ENCODE measurements at places on chromosomes 4 and X. TPM values are rescaled to one million over a fixed set of nuclear protein-coding genes. Genes with fewer than 3 reads are reported as not detected.
A peak's percentile ranks its signal among the peaks of the same experiment; 100 is the strongest.

DNA sequence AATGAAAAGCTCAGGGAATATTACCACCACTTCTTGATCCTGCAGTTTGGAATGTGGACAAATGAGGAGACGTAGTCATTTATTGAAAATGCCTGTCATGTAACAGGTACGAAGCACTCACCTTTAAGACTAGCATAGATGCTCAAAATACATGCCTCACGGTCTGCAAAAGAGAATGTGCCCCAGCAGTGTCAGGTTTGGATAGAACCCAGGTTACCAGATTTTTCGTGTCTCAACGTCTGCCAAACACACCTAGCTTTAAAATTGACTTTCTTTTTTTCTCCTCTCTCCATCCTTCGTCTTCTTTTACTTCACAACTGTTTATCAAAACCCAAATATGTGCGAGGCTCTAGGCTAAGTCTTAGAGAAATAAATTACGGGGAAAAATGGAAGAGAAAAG is 606.8 kb upstream of the ATOH1 start:
- no peaks in the 10 kb centered on the region for H3K4me1 ChIP-seq
- no peak overlapping the region for H3K4me3 ChIP-seq
- no peak overlapping the region for H3K27ac ChIP-seq

DNA sequence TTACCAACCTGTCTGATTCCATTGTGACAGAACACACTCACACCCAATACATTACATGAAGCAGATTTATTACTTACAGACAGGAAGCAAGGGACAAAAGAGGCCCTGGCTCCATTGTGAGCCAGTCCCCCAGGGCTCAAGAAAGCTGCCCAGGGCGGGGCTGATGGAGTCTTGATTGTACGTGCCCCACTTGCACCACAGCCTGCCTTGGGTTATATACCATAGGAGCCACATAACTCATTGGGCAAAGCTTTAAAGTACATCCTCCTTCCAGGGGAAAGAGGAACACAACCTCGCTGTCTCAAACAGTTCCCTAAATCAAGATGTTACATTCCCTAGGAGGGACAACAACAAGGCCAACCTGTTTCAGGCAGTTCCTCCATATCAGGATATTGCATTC is 3.4 kb upstream of the ZRSR2 start:
- H3K4me1 ChIP-seq = peaks cover 13% of the 10 kb centered on the region
- no peak for DNase-seq
- peaks cover 14% of the 10 kb centered on the region for H3K36me3 ChIP-seq
- H3K27ac ChIP-seq = no peak overlapping the region
- no peaks in the 10 kb centered on the region for H3K27me3 ChIP-seq
- no peak overlapping the region for H3K4me3 ChIP-seq

GRCh38 chrX:38881727-38882126 is 80.5 kb downstream of the MID1IP1 start:
- peaks cover 9% of the 10 kb centered on the region for H3K4me1 ChIP-seq
- peaks cover 1% of the 10 kb centered on the region for H3K36me3 ChIP-seq
- no peak for DNase-seq
- no peak overlapping the region for H3K27ac ChIP-seq

DNA sequence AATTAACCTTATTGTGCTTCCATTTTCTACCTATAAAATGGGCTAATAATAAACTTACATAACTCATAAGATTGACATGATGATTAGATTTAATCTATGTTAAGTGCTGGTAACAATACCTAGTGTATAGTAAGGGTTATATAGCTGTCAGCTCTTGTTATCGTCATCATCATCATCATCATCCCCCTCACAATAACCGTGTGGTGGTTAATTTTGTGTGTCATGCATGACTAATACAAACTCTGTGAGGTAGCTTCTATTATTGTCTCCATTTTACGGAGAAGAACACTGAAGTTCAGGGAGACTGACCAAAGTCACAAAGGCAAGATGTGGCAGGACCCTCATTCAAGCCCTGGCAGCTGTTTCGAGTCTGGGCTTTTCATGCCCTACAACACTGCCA is 211.3 kb downstream of the PALLD start:
- no peak overlapping the region for H3K4me3 ChIP-seq
- DNase-seq = no peak
- no peak overlapping the region for H3K27ac ChIP-seq
- H3K36me3 ChIP-seq = no peaks in the 10 kb centered on the region
- peaks cover 3% of the 10 kb centered on the region for H3K27me3 ChIP-seq

GRCh38 chr4:53547983-53548382 is 43.3 kb downstream of the LNX1 start:
- no peak overlapping the region for H3K4me3 ChIP-seq
- no peaks in the 10 kb centered on the region for H3K36me3 ChIP-seq
- no peak for DNase-seq
- H3K4me1 ChIP-seq = no peaks in the 10 kb centered on the region
- peaks cover 27% of the 10 kb centered on the region for H3K27me3 ChIP-seq

- DNase-seq = no peak
- no peaks in the 10 kb centered on the region for H3K4me1 ChIP-seq
These were observed 1018.4 kb upstream of the TENM3 start for GRCh38 chr4:181224852-181225251.

DNA sequence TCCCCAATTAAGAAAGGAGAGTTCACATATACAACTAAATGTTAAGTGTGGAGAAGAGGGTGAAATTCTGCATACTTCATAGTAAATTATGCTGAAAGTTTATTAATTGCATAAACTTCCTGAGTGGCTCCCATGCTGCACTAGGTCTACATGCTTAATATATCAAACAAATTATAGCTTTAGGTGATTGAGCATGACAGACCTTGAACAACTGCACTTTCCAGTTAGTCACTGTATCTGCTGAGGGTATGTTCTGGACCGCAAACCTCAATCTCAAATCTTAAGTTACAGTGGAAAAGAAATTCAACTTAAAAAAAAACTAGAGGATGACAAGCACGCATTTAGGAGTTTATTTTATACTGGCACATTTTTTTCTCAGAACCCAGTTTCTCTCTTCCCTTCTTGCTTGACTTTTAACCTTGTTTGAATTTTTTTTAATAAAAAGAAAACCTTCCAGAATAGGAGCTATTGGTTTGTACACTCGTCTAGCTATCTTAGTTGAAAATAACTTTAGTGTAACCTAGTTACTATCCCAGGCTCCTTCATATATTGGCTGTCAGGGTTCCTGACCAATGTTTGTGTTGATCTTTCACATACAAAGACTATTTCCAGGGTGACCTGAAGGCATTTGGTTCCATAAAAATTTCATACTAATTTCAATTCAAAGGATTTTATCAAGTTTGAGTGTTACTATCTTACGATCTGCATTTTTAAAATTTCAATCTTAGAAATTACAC is 10.2 kb upstream of the FAM120C start:
- H3K27ac ChIP-seq = no peak overlapping the region
- H3K4me1 ChIP-seq = no peaks in the 10 kb centered on the region
- peaks cover 3% of the 10 kb centered on the region for H3K36me3 ChIP-seq
- no peak for DNase-seq
- no peak overlapping the region for H3K4me3 ChIP-seq

GRCh38 chr4:15956179-15956850 is 6.7 kb downstream of the FGFBP2 start:
- H3K27ac ChIP-seq = no peak overlapping the region
- DNase-seq = peak; percentile 89

DNA sequence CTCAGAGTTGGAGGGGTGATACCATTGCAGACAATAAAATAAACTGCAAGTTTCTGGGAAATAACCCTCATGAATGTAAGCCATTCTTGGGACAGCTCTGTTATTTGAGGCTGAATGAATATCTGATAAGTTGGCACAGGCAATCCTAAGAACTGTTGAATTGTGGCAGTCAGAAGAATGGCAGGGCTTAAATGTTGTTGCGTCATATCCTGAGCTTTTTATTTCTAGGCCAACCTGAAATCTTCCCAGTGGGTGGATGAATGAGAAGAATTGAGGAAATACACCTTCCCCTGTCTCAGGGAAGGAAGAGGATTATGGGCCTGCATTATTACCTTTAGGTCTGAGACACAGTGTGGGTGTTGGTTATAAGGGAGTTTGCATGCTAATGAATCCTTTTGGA is 64.4 kb upstream of the C4orf54 start:
- DNase-seq = no peak
- no peak overlapping the region for H3K27ac ChIP-seq
- no peaks in the 10 kb centered on the region for H3K4me1 ChIP-seq
- H3K36me3 ChIP-seq = no peaks in the 10 kb centered on the region

- H3K4me1 ChIP-seq = peaks cover 80% of the 10 kb centered on the region
- H3K36me3 ChIP-seq = peaks cover 33% of the 10 kb centered on the region
- H3K27me3 ChIP-seq = no peaks in the 10 kb centered on the region
- no peak for DNase-seq
- H3K27ac ChIP-seq = peak overlapping the region; percentile 98
These were observed 867 bp downstream of the TIFA start for GRCh38 chr4:112284662-112285411.

GRCh38 chrX:31213941-31214340 is 142.1 kb upstream of the FTHL17 start:
- no peaks in the 10 kb centered on the region for H3K36me3 ChIP-seq
- H3K4me3 ChIP-seq = no peak overlapping the region
- H3K27me3 ChIP-seq = no peaks in the 10 kb centered on the region
- DNase-seq = no peak
- no peak overlapping the region for H3K27ac ChIP-seq
- H3K4me1 ChIP-seq = no peaks in the 10 kb centered on the region

GRCh38 chrX:123230798-123231197 is 46.7 kb downstream of the GRIA3 start:
- no peak overlapping the region for H3K27ac ChIP-seq
- DNase-seq = no peak
- H3K4me1 ChIP-seq = no peaks in the 10 kb centered on the region
- no peak overlapping the region for H3K4me3 ChIP-seq
- no peaks in the 10 kb centered on the region for H3K36me3 ChIP-seq
- H3K27me3 ChIP-seq = no peaks in the 10 kb centered on the region

DNA sequence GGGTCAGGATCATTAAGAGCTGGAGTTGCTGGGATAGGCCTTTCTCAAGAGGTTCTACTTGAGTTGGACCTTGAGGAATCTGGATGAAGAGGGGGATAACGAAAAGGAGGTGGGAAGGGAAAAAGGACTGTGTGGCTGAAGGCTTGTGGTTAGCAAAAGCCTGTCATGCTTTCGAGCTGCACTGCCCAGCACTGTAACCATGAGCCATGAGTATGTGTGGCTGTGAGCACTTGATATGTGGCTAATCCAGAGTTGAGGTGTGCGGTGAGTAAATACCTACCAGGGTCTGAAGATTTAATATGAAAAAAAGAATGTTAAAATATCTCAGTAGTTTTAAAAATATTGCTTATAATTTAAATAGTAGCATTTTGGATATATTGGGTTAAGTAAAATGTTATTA is 11.4 kb downstream of the TMEM165 start:
- no peak overlapping the region for H3K27ac ChIP-seq
- no peaks in the 10 kb centered on the region for H3K27me3 ChIP-seq
- H3K36me3 ChIP-seq = peaks cover 41% of the 10 kb centered on the region

GRCh38 chrX:96425200-96425599 is 259.4 kb upstream of the DIAPH2 start:
- no peak overlapping the region for H3K27ac ChIP-seq
- no peaks in the 10 kb centered on the region for H3K27me3 ChIP-seq
- H3K36me3 ChIP-seq = no peaks in the 10 kb centered on the region
- H3K4me3 ChIP-seq = no peak overlapping the region
- no peaks in the 10 kb centered on the region for H3K4me1 ChIP-seq

DNA sequence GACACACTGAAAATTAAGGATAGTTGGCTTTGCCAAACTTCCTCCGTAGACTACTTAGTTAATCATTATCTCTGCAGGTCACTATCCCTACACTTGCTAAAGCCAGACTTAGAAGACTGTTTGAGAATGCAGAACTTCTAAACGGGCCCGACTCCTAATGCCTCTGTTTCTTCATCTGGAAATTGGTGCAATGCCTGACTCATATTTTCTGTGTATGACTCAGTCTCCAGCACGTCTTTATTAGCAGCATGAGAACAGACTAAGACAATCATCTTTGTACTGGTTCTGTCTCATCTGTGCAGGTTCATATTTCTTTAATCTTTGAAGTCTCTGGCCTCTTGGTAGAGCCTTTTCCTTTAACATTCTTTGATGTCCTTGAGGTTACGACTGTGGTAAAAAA is 411.9 kb upstream of the ACTRT1 start:
- DNase-seq = no peak
- H3K4me3 ChIP-seq = no peak overlapping the region
- no peaks in the 10 kb centered on the region for H3K4me1 ChIP-seq
- H3K27ac ChIP-seq = no peak overlapping the region

Gene MAGEB10
- not detected for total RNA-seq

Gene RPA4
- 0.52 TPM for total RNA-seq

Gene FAAH2
- total RNA-seq = 2.2 TPM

Gene HSFX3
- total RNA-seq = 0.29 TPM

Gene SYNPO2
- 0.89 TPM for total RNA-seq

Gene ANXA3
- 0.41 TPM for total RNA-seq

Gene PABPC1L2B
- not detected for total RNA-seq

Gene TRMT2B
- total RNA-seq = 21.0 TPM

Measured in activated CD8-positive, alpha-beta memory T cell treated with anti-CD3 and anti-CD28 coated beads, Interleukin-2, amount 10 ng/mL, durations not matched to agents 7 days and 5 days (primary cell).